ENCODE measurements at places on chromosomes 3 and 15. TPM values are rescaled to one million over a fixed set of nuclear protein-coding genes. Genes with fewer than 3 reads are reported as not detected.

DNA sequence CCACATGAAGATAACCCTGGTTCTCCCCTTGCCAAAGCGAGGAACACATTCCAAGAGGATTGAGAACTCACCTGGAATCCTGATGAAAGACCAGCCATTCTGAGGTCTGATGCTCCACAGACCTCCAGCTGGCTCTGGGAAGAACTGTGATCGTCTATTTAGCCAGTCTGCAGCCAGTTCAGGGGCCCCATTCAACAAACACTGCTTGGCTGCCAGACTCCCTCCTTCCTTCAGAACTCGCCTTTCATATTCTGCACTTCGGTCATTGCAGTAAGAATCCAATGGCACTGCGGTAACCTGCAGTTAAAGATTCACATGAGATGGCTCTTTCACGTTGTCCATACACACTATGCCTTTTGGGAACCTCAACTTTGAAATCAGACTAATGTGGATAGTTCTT is 67.6 kb downstream of the CHAC1 start:
- no peak for DNase-seq

- no peak for DNase-seq
These were observed 507.5 kb upstream of the TGFBR2 start for GRCh38 chr3:30098653-30099455.

- DNase-seq: no peak
These were observed 23.7 kb upstream of the TICRR start for GRCh38 chr15:89551550-89551949.

- DNase-seq: no peak
These were observed 27.0 kb downstream of the PCCB start for GRCh38 chr3:136277115-136277514.

DNA sequence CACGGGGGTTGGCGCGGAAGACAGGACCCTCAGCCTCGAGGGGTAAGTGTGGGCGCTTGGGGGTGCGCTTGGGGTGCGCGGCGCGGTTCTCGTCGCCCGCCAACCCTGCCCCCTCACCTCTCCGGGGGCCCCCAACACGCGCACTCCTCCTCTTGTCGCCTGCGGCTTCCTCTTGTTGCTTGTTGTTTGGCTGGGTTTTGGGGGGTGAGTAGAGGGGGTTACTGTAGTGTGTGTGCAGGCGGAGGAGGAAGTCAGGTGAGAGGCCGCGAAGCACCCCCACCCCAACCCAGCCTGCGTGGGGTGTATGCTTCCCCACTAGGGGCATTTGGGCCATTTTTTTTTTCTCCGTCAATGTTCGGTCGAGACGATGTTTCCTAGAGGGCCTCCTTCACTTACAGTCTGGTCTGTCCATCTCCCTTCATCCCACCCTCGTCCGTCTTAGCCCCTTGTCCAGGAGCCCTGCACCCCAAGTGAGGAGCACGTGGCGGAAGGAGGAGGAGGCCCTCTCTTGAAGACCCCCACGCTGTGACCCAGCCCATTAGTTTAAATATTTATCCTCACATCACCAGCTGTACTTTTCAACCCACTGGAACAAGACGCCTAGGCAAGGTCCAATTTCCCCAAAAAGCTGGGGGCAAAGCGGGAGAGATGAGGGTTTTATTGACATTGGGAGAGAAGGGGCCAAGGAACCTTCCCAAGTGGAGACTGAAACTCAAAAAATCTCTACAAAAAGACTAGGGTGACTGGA is 20.4 kb upstream of the SATB1 start:
- DNase-seq: peak; percentile 19

DNA sequence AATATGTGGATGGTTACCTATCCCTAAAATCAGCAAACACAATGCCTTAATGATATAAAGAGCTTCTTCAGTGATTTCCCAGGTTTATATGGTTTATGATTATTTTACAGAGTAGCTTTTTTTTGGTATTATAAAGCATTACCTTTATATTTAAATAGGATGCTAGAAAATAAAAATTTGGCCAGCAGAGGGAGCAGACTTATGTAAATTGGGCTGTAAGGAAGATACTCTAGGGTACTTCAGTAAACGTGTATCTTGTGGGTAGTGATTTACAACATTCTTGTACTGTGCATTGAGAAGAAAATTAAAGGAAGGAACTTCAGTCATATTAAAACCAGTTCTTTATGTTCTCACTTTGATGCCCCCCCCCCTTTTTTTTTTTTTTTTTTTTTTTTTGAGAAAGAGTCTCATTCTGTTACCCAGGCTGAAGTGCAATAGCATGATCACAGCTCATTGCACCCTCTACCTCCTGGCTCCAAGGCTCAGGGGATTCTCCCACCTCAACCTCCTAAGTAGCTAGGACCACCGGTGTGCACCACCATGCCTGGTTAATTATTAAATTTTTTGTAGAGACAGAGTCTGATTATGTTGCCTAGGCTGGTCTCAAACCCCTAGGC is 167.9 kb downstream of the BBX start:
- peak; percentile 79 for DNase-seq

- peak; percentile 7 for DNase-seq
These were observed 196.0 kb downstream of the LPP start for GRCh38 chr3:188349933-188350332.

DNA sequence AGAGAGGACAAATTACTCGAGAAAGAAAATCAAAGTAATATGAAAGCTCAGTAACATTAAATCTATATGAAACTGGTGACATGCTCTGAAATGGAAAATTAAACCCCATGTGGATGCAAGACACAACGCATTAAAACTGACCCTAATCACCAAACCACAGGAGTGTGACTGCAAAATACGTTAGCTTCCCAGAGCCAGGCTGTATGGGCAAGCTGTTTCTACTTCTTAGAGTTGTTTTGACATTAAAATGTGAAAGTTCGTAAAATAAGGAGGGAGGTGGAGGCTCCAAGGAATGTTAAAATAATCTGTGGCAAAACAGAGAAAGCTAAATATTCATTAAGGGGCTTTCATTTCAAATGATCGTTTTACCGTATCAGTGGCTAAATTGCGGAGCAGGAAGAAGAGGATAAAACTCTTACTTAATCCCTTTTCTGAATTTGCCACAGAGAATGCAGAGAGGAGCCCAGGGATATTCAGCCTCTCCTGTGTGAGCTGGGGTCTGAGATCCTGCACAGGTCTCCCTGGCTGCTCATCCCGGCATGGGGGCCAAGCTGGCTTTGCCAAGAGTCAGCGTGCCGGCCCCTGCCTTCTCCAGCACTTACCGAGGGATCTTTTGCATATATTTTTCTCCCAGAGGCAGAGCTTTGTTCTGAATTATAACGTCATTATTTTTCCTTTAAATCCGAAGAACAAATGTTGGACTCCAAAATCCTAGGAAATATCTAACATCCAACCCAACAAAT is 239.8 kb upstream of the THBS1 start:
- DNase-seq: no peak

The COLQ gene
- total RNA-seq: not detected

Data from HT-29 (cell line).